Stimulated activated CD4-positive, alpha-beta T cell treated with anti-CD3 and anti-CD28 coated beads, Interleukin-1b, Interleukin-23, amount 100 ng/mL, for 1 hour (primary cell): ENCODE measurements at places on chromosomes 3 and 15.

DNA sequence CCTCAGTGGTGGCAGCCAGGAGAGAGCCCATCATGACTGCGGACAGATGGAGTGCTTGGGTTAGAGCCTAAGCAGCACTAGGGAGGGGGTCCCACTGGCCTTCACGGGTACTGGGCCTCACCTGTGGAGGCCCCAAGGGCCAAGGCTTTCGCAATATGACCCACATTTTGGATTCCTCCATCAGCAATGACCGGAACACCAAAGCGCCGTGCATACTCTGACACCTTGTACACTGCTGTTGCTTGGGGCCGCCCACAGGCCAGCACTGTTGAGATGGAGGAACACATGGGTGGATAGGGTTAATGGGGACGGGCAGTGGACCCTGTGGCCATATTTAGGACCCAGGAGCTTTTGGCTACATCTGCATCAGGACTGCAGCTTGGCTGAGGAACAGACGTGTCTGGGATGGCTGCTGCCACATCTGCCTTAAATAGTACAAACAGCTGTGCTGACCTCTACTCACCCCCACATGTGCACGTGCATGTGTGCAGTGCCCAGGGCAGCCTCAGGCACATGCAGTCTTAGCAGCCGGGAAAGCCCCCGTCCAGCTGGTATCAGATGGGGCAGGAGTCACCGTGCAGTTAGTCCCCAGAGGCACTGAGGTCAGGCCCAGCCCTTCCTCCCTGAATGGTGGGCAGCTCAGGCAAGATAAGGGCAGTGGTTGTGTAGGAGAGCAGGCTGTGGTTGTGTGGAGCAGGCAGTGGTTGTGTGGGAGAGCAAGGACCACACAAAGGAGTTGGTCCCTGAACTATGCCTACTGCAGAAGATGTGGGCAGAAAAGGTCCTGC lies 3.3 kb downstream of the NDUFAF3 start:
- DNase-seq = no peak

DNA sequence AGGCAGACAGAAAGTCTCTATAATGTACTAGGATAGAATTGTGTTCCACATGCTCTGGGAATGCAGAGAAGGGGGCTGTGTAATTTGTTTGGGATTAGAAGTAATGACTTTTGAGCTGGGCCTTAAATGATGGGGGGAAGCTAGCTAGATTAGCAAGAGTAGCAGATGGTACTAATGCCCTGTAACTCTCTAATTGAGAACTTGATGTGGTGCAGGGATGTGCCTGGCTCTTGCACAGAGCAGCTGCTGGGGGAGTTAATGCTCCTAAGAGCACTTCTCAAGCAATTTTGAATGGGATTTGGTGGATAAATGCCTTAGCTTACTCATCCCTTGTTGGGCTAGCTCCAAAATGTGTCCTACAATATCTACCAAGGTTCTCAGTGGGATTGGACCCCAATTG lies 12.4 kb upstream of the SYN2 start:
- DNase-seq = no peak

DNA sequence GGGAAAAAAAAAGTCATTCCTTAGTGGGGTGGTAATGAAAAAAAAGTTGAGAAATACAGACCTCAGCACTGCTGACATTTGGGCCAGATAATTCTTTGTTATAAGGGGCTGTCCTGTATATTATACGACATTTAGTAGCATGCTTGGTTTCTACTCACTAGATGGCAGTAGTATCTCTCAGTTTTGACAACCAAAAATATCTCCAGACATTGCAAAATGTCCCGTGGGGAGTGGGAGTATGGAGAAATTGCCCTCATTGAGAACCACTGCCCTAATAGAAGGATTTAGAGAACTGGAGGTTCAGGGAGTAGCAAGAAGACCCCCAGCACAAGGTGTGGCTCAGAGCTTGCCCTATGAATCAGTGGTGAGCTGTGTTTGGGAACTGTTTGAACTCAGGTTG lies 28.6 kb upstream of the TEX264 start:
- no peak for DNase-seq

DNA sequence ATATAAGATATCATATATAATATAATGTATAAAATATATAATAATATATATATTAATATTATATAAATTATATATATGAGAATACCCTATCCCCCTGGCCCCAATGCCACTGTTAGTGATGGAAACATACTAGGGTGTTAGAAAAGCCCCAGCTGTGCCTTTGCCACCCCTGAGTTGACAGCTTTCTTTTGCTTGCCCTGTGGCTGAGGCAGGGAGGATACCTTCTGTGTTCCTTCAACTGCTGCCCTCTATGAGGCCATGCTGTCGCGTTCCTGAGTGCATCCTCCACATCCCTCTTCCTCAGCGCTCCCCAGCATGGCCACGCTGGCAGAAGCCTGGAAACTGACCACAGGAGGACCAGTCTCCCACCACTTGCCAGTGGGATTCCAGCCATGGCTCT lies 26.3 kb downstream of the FAN1 start:
- DNase-seq = no peak

GRCh38 chr3:36416599-36416998 lies 36.3 kb downstream of the STAC start:
- DNase-seq = no peak

DNA sequence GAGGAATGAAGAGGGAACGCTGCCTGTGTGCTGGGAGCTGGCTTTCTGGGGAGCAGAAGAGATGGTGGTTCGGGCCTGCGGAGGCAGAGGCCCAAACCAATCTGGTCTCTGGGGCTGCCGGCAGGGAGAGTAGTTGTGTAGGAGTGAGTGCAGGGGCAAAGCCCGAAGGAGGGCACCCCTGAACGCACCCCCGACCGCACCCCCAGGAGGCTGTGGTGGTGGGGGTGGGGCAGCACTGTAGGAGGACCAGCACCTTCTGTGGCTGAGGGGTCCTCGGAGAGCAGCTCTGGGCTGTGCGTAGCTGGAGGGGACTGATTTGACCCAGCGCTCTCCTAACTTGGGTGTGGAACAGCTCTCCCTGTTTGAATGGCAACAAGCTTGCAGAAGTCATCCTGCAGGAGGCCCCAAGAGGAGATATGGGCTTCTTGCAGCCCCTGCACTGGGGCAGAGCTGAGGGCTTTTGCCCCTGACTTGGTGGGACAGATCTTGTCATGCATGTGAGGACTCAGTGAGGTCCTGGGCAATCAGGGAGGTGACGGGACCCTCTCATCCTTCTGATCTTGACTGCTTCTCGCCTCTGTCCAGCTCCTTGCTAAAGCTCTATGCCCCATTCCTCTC lies 26.1 kb downstream of the C15orf39 start:
- no peak for DNase-seq

GRCh38 chr3:107816107-107816506 lies 274.7 kb downstream of the CD47 start:
- DNase-seq = no peak

- DNase-seq = no peak
Measured at GRCh38 chr3:104460477-104461406, 906.0 kb upstream of the ALCAM start.

- DNase-seq = no peak
Measured at GRCh38 chr15:48516121-48516520, 129.4 kb downstream of the FBN1 start.

GRCh38 chr3:28841441-28841840 lies 439.4 kb upstream of the RBMS3 start:
- no peak for DNase-seq

DNA sequence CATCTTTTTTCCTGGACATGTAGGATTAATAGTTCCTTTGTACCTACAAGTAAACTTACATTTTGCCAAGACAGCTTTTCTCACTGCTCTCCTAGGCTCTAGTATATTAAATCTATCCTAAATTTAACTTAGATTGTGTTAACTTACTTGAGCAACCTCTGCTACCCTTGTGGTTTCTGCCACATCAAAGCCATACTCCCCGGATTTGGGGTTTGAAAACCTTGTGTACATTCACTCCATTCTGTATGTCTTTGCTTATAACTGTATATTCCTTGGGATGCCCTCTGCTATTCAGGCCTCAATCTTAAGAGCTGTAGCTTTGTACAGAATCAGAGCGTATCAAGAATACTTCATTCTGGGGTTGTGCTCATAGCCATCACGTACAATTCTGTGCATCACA lies 60.4 kb downstream of the ARIH1 start:
- peak; percentile 15 for DNase-seq

DNA sequence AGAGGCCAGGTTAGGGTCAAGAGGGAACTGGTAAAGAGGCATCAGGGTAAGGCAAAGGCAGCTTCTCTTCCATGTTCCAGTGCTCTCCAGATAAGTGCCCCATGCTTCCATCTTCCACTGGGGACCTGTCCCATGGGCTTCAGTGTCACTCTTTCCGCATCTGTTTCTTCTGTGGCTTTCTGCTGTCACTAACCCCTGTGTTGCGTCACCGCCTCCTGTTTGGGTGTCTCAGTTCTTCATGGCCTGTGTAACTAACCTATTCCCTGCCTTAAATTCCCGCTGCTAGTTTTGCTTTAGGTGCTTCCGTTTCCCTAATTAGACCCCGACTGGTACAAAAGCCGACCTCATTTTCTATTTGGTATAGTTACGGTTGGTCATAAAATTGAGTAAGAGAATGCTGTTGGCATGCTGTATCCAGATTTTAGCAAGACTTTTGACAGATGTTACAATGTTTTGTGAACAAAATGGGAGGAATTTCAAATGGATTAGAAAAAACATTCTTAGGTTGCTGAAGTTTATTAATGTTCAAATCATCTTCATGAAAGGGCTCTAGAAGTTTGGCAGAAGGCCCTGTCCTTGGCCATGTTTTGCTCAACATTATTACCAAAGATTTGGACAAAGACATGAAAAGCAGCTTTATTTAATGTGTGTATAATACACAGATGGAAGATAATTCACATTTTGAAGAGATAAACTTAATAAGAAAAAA lies 245.3 kb downstream of the BBX start:
- no peak for DNase-seq

DNA sequence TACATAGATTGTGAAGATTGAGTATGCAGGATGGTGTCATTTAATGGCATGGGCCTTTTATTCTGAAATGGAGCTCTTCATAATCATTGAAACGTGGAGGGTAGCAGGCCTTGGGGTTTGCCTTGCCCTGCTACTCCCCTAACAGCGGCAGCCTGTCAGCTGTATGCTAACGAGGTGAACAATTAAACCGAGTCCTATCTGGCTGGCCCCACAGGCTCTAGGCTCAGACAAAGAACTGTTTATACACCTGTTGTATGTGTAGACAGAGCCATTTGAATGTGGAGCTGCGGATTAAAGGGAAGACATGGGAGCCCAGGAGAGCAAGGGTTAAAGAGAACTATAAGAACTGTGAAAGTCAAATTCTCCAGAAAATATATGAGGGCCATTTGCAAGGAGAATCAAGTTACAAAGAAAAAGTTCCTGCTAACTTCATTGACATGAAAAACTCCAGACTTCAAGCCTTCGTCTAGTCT lies 116.7 kb upstream of the CGNL1 start:
- DNase-seq = no peak

DNA sequence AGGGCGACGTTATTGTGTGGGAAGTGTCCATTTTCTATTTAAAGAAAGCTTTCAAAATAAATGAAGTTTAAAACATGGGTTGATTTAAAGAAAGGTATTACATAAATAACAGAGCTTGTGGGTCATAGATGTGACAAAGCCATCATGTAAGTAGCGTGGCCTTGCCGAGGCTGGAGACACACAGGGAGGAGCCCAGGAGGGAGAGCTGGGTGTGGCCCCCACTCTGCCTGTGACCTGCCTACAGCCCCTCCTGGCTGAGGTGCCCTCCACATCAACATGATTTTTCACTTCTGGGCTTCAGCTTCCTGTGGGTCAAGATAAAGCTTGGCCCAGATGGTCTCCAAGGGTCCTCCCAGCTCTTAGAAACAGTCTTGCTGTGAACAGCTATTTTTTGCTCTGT lies 12.5 kb upstream of the MGLL start:
- DNase-seq = no peak

DNA sequence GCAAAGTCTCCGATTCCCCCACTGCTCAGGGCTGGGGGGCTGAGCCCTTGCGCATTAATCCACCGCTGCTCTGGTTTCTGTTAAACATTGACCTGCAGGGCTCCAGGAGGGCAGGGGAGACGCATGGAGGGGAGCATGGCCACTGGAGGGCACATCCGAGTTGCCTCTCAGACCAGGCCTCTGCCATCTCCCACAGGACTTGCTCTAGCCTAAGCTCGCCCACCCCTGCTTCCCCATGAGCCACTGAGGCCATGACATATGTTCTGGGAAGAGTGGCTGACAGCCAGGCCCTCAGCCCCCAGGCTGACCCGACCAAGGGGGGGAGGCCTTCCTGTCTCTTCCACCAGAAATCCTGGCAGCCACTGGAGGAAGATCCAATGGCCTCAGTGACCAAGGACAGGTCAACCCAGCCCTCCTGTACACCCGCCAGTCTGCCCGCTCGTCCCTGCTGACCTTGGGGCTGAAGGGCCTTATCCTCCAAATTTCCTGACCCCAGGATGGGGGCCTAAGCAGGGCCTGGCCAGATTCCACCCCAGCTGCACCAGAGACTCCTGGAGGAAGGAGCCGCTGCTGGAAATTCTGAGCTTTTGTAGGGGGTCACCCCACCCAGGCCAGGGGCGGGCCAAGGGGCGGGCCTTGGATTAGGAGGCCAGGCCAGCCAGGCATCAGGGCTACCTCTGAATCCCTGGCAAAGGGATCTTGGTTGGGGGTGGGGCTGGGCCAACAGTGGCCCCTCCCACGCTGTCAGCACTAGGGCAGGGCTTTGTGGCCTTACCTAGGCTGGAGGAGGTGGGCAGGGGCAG lies at the start of gene HYAL1:
TSS of gene HYAL1 (minus strand) at position 562 of the 803 bp plus-strand sequence. CDS start 618 bp downstream, outside the sequence.
- no peak for DNase-seq

DNA sequence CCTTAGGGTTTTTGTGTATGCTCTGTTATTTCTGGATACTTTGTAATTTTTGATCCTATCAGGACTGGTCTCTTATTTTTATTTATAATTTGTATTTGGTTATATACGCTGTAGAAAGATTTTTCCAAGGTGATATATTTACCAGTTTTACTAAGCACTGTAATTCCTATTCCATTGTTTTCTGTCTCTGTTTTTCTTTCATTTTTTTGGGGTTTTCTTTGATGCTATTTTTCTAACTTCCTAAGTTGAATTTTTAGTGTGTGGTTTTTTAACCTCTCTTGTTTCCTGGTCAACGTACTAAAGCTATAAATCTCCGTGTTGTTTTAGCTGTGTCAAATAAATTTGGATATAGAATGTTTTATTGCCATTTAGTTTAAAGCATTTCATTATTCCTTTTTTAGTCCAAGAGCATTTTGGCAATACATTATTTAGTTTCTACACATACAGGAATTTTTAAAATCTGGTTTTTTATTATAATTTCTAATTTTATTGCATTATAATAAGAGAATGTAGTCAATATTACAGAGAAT lies 128.1 kb upstream of the THRB start:
- DNase-seq = no peak
